NCI-H1436 (cell line): ENCODE measurements at places on chromosomes 5 and 9.

DNA sequence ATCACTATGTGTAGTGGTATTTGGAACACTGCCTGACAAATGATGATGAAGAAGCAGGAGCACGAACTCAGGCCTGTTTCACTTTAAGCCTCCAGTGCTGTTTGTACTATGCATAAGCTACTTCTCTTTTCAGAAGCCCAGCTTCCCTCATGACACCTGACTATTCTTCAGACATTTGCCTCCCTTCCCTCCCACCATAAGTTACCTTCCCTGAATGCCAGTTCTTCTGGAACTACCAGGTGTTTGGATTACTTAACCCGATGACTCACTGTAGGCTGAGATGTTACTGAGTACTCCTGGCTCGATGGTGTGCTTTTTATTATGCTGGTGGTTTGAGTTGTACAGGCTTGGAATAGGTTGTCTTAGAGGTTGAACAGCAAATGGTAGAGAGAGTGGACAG, 180.0 kb downstream of the SPATA31D1 start:
- no peak for DNase-seq

DNA sequence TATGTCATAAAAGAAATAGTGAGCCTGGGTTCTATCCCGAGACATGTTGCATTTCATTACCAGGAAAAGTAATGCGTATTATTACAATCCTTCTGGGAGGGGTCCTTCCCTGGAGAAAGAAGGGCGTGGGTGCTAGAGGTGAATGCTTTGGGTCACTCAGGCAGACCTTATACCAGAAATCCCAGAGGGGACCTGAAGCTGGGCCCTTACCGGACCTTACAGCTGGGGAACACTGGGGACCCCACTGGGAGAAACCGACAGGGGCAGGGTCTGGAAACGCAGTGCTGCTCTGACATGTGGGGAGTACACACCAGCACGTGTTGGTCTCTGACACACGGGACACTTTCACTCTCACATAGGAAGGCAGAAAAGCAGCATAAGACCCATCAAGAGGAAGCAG, 71.3 kb downstream of the LMNB1 start:
- no peak for DNase-seq

- DNase-seq: peak; percentile 94
Measured at GRCh38 chr9:128724744-128725211, 851 bp upstream of the ZDHHC12 start.

GRCh38 chr9:133478851-133479711, at the start of gene SLC2A6:
Gene SLC2A6, minus strand, starts transcription at chr9:133479099. Its CDS starts 40 bp downstream, at chr9:133479059.
- peak; percentile 80 for DNase-seq

- no peak for DNase-seq
Measured at GRCh38 chr5:72687288-72687687, 129.2 kb upstream of the TNPO1 start.

DNA sequence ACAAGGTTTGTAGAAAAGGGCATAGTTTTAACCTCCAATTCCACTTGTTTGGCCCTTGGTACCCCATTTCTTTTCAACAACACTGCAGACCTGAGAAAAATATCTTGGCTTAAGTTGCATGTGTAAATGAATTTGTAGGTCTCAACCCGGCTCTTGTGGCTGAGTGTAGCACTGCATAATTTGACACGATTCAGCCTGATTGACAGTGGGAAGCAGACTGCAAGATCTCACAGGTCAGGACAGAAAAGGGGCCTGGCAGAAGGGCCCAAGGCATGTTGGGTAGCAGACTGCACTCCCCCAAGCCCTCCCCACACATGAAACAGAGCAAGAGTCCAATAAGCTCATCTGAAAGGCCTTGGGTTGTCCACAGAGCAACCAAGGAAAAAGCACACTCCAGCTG, 169.7 kb upstream of the SMARCA2 start:
- DNase-seq: no peak

GRCh38 chr9:72991772-72992171, 38.9 kb upstream of the ALDH1A1 start:
- no peak for DNase-seq

DNA sequence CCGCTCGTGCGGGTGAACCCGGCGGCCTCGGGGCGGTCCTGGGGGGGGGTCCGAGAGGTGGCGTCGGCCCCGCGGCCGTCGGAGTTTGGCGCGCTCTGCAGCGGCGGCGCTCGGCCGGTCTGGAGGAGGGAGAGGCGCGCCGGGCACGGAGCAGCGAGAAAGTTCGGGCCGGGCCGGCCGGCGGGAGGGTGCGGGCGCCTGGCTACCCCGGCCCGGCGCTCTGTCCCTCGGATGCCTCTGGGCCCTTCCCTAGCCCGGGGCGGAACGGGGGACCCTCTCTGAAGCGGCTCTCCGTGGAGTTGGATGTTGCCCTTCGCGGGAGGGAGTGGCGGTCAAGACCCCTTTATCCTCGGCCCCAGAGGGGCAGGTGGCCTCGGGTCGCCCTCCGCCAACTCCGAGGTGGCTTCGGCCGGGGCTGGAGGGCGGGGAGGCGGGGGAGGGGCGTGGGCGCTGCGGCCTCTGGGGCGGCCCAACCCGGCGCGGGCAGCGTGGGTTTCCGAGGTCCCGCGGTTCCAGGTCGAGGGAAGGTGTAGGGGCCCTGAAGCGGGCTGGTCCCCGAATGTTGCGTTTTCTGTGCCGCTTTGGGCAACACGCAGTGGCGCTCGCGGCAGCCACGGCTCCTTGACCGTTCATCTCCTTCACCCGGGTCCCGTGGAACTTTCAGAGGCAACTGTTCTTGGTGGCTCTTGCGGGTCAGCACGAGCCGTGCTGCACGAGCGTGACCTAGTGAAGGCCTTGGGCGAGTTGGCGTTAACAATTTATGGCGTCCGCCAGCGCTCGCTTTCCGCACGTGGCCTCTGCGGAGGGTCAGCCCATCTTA, 290.5 kb downstream of the DOCK8 start:
- DNase-seq: no peak

DNA sequence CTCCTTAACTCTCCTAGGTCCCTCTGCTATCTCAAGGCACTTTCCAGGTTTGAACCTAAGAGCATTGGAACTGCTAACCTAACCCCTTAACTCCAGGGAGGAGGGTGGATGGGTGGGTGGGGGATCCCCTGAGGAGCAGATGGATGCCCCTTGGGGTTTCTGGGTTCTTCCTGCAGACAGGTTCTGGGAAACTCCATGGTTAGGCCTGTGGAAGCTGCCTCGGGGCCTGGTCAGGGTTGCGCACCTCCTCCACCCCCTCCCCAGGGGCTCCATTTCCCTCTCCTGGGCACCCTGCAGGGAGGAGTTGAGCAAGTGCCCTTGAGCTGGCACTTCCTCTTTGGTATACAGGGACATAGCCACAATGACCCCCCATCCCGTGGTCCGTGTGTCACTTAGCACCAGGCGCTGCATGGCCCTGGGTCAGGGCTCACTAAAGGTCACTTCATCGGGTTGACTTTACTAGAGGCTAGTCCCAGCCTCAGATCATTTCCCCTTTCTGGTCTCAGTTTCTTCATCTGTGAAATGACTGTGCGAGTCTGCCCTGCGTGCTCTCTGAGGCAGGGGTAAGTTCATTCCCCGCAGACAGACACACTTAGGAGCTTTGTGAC, 16.0 kb downstream of the CXXC5 start:
- DNase-seq: no peak

- no peak for DNase-seq
Measured at GRCh38 chr5:32099486-32100035, 74.6 kb downstream of the GOLPH3 start.

DNA sequence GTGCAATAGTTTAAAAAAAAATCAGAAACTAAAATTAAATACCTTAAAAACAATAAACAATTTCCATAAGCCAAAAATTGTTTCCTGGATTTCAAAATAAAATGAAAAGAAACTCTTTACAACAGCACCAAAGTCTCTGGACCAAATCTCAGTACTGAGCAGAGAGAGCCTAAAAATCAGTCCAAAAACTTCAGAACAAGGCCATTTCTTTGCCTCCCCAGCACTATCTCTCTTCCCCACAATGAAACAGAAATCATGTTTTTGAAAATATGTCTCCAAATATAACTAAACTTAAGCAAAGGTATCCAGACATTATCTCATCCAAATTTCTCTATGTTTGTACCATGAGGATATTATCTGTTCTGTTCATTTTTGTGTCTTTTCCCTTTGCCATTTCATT, 1.0 kb downstream of the FREM1 start:
- no peak for DNase-seq

DNA sequence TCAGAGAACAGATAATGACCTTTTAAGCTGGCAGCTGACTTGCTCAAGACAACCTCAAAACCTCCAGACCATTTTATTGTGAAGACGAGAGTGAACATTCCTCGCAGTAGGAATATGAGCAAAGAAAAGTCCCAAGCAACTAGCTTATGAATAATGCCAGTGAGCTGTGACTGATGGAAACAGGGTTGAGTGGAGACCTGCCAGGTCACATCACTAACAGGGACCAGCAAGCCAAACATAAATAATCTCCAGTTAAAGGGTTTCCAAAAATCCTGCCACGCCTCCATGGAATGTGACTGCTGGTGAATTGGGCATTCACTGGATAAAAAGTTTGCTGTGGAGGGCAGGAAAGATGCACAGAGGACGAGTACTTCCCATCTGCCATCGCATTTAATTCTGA, 185.4 kb downstream of the CRB2 start:
- no peak for DNase-seq

DNA sequence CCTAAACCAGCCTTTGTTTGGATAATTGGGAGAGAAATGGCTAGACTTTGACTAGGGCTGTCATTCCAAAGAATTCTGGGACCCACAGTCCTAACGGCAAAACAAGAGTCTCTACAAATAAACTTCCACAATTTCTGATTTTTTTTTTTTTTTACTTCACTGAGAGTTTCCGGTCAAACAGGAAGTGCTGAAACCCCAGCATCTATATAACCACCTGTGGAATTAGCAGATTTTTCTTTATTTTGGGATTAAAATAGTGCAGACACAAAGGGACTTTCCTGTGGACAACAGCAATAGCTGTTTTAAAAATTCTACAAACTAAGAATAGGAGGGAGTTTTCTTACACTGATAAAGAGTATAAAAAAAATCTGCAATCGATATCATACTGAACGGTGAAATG, 157.4 kb downstream of the ARSB start:
- no peak for DNase-seq

DNA sequence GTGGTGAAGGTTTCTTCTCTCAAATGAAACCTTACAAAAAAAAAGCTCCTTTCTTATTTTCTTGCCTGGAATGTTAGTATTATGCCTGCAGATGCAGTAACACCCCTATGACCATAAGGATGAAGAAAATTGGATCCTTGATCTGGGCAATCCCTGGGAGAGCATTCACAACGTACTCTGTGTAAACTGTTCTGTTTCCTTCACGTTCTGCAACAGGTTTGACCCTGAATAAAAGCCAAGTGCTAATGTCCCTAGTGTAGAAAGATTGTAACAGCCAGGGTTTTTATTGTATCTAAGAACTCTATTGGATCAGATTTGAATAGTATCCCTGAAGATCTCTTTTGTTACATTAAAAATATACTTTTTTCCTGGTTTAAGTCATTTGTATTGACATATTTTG, 1639.6 kb upstream of the ACO1 start:
- no peak for DNase-seq

- no peak for DNase-seq
Measured at GRCh38 chr5:35902046-35902672, 36.3 kb downstream of the CAPSL start.

GRCh38 chr5:68159224-68159951, 56.2 kb upstream of the PIK3R1 start:
- DNase-seq: no peak

DNA sequence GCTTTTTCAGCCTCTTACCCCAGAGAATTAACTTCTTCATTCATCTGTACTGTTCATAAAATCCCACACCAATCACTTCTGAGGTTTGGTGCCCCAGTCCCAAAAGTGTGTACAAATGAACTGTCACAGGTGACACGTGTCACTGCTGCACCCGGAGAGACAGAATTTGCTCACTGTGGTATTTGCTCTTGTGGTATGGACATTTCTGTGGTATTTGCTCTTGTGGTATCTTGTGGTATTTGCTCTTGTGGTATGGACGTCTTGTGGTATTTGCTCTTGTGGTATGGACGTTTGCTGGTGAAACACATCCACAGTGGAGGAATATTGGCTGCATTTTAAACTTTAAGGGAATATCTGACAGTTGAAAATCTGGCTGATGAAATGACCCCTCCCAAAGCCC, 214.9 kb upstream of the DAP start:
- no peak for DNase-seq

DNA sequence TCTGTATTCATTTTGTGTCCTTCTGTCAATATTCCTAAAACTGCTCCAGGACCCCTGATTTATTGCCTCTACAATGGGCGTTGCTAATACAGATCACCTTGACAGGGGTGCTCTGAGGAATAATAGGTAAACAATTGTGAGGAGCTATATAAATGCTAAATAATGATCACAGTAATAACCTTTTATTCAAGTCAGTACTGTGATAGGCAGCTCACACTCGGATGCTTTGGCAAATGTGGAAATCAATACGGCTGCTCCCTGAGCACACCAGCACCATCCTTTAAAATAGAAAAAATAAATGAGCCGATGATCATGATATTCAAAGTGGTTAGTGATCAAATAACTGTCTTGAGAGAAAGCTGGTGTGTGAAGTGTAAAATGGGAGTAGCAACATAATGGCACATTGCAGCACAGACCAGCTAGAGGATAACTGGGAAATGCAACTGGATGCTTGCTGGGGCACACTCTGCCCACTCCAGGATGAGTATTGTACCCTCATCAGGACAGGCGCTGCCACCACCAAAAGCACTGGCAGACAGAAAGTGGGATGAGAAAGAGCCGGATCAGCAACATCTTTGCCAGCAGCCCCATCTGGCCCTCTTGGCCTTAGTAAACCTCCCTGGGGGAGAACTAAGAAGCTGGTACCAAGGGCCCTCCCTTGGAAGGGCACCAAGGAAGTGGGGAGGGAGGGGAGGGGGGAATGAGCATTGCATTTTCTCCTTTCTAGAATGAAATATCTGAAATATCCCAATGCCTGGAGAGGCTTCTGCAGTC, 69.4 kb upstream of the SPATA31D4 start:
- no peak for DNase-seq

- no peak for DNase-seq
Measured at GRCh38 chr5:173534664-173535063, 81.8 kb downstream of the BOD1 start.

GRCh38 chr9:13209498-13209897, 70.0 kb downstream of the MPDZ start:
- DNase-seq: no peak

DNA sequence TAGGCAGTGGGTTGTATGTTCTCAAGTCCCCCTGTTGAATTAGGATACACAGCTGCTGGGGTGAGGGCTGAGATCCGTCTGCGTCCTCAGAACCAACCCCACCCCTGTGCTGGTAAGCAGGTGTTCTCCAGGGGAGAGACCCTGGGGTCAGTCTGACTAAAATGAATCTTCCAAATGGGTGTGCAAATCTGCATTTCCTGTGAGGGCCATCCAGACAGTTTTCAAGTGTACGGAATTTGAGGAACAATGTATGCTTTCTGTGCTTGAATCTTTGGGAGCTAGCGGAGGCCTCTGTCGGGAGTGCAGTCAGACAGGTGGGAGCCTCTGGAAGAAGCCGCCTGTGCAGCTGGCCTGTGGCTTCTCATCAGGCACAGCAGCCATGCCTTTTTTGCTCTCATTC, 122.9 kb downstream of the MACROH2A1 start:
- DNase-seq: no peak
